ENCODE measurements at places on chromosomes 12 and 14.

DNA sequence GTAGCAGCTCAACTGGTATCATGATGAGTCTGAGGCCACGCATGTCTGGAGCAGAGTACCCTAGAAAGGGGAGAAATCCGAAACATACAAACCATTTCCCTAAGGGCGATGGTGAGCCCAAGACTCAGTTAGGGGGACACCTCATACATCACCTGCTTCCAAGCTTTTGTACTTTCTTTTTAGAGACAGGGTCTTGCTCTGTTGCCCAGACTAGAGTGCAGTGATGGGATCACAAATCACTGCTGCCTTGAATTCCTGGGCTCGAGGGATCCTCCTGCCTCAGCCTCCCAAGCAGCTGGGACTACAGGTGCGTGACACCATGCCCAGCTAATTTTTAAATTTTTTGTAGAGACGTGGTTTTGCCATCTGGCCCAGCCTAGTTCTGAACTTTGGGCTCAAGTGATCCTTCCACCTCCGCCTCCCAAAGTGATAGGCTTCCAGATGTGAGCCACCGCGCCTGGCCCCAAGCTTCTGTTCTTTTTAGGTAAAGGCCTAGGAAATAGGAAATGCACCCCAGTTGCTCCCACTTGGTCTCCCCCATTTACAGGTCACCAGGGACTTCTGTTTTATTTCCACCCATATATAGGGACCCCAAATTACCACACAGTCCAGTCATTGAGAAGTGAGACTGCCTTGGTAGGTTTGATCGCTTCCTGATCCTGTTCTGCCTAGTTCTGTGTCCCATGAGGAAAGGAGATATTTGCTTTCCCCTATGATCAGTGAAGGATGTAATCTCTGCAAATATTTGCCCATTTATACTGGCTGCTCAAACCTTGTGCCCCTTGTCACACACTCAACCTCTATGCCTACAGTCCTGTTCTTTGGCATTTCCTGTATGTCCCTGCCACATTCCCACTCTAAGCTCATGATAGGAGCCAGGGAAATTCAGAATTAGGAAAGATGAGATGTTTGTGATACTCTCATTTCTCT, at the start of gene APOF:
Gene APOF (minus strand): TSS at position 728 of the 930 bp plus-strand sequence. CDS start 112 bp downstream, at position 616.
- DNase-seq, result no peak

DNA sequence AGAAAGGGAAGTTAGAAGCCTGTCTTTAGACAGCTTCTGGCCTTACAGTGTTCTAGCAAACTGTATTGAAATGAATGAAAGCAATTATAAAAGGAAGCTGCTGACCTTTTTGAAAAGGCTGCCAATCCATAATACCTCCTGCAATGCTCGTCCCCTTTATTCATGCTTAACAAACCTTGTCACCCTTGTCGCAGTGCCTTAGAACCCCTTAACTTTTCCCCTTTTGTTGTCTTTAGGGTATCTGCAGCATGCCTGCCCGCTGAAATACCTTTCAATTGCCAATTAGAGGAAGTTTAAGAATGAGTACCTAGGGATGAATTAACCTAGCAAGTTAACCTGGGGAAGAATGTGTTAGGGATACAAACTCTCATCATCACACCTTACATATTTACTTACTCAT, 731.2 kb downstream of the RERGL start:
- no peak for DNase-seq

GRCh38 chr12:111767362-111768158, 827 bp downstream of the ALDH2 start:
- no peak for DNase-seq

- no peak for DNase-seq
These were observed 1153.0 kb upstream of the TMEM132C start for GRCh38 chr12:127113945-127114344.

GRCh38 chr14:98591161-98591560, 680.8 kb downstream of the BCL11B start:
- no peak for DNase-seq

GRCh38 chr12:6065863-6066199, 58.6 kb downstream of the VWF start:
- no peak for DNase-seq

GRCh38 chr12:50050410-50051098, 6.8 kb upstream of the ASIC1 start:
- DNase-seq, result no peak

GRCh38 chr12:54525383-54525782, 24.0 kb upstream of the PDE1B start:
- no peak for DNase-seq

- DNase-seq, result no peak
These were observed 32.8 kb downstream of the PDZRN4 start for GRCh38 chr12:41220931-41221330.

GRCh38 chr14:51616724-51617409, 34.8 kb upstream of the FRMD6 start:
- DNase-seq, result no peak

DNA sequence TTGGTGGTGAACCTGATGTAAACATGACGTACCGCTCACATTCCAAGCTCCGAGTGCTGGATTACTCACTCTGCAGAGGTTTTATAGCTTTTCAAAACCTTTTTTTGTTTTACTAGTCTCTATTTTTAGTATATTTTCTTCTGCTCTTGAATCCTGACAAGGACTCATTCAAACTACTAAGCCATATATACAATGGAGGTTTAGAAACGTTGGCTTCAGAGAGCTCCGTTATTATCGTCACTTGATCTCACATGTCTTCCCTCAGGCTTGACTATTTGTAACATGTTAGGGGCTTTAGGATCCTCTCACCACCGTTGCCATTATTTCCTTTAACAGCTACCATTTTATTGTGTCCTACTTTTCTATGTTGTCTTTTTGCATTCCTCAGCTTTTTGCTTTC, 1321.5 kb upstream of the FLRT2 start:
- DNase-seq, result no peak

GRCh38 chr12:64147011-64147631, 75.0 kb downstream of the KICS2 start:
- DNase-seq, result no peak

DNA sequence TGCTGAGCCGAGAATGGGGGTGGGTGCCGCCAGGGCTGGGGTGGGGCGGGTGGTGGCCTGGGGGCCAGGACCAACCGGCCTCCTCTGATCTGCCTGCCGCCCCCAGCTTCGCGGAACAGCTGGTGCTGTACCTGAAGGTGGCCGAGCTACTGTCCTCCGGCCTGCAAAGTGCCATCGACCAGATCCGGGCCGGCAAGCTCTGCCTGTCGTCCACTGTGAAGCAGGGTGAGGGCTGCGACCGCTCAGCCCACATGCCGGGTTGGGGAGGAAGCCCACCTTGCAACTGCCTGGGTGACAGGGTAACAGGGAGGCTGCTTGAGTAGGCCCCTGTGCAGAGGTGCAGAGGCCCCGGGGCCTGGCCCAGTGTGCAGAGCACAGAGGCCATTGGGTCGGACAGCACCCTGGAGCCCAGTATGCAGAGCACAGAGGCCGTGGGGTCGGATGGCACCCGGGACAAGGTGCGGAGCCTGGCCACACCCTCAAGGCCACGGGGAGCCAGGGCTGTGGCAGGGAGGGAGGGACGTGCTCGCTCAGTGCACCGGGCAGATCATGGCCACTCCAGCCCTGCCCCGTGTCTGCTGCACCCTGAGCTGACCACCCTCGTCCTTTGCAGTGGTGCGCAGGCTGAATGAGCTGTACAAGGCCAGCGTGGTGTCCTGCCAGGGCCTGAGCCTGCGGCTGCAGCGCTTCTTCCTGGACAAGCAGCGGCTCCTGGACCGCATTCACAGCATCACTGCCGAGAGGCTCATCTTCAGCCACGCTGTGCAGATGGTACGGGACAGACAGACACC, 9.5 kb upstream of the PUS1 start:
- DNase-seq, result no peak

DNA sequence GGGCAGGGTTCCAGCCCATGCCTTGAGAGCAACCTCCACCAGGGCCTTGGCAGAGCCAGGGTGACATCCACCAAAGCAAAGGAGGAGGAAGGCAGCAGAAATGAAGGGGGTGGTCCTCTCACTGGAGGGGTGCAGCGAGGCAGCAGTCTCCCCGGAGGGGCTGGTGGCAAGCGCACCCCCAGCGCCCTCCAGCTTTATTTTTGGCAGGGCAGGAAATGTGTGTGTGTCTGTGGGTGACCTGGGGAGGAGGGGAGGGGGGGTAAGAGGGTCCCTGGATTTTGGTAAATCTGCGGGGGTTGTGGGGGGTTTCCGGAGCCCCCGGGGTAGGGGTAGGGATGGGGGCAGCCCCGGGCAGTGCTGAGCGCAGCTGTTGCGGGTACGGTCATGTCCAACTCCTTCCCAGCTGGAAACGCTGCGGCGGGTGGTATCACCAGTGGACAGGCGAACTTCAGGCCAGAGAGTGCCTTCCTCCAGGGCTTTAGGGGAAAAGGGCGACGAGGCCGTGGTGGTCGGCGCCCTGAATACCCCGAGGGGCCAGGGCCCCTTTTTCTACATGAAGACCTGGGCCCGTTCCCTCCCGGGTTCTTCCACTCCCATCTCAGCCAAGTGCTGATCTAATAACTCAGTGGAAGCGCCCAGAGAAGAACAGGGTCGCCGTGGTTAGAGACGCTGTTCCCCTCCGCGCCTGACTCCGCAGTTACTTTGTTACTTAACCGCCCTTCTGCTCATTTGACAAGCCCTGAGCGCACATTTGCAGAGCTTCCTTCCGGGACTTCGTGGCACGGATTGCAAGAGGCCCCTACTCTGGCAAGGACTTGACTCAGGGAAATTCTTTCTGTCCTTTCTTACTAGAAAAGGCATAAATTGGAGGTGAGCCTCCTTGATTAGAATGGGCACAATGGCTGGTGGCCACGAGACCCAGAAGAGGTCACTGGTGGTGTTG, 55.2 kb downstream of the FOS start:
- DNase-seq, result peak; percentile 62

GRCh38 chr12:95784286-95784685, 6.3 kb downstream of the NTN4 start:
- DNase-seq, result no peak

DNA sequence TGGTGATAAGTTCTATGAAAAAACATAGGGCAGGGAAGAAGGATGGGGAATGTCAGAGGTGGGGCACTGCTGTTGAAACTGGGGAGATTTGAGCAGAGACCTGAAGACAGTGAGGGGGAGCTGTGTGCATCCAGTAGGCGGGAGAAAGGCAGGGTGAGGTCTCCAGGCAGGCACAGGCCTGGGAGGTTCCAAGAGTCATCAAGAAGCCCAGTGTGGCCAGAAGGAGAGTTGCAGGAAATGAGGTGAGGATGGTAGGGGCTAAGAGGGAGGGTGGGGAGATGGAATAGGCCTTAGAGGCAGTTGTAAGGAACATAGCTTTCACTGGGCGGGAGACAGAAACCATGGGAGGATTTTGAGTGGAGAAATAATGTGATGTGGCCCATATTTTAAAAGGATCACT, 341.8 kb downstream of the GLT1D1 start:
- no peak for DNase-seq

- no peak for DNase-seq
These were observed 341.3 kb downstream of the SLC16A7 start for GRCh38 chr12:59937148-59937547.

GRCh38 chr12:56115329-56115728, 1.1 kb upstream of the RPL41 start:
- no peak for DNase-seq

DNA sequence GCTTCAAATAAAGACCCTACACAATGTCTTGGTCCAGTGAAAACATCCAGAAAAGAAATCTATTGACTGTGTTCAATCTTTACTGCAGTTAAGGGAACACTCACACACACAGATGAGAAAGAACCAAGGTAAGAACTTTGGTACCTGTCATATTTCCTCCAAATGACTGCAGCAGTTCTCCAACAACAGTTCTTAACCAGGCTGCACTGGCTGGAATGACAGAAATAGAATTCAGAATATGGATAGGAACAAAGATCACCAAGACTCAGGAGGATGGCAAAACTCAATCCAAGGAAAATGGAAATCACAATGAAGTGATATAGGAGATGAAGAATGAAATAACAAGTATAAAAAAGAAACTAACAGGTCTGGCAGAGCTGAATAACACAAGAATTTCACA, 36.6 kb downstream of the ADAM20 start:
- no peak for DNase-seq

DNA sequence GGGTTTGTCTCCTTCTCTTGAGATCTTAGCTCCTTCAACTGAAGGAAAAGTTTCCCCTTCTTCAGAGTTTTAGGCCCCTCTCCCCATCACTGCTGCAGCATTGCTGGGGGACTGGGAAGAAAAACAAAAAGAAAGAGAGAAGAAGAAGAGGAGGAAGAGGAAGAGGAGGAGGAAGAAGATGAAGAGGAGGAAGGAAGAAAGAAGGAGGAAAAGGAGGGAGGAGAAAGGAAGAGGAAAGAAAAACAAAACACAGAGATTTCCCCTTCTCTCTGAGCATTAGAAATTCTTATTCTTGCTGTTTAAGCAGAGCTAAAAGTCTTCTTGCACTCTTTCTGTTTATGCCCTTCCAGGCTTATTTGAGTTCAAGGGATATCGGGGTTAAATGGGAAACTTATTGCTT, 219.8 kb upstream of the AMIGO2 start:
- DNase-seq, result no peak

- no peak for DNase-seq
These were observed 31.9 kb upstream of the LUM start for GRCh38 chr12:91143206-91143605.

- DNase-seq, result no peak
These were observed 7.8 kb downstream of the ACVRL1 start for GRCh38 chr12:51915003-51915625.

DNA sequence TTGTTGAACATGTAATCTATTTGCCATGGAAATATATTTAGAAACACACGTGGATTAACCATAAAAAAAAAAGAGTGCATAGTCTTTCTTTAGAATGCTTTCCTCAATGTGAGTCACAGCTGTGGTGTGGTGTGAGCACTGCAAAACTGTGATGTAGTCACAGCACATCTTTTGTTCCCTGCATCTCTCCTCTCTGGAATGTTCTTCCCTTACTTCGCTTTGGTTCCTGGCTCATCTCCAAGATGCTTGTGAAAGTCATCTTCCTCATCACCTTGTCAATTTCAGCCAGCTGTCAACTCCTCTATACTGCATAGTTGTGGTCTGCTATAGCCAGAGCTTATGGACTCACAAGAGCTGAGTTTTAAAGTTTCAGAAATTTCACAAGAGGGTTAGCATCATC, 60.2 kb downstream of the STAB2 start:
- no peak for DNase-seq

DNA sequence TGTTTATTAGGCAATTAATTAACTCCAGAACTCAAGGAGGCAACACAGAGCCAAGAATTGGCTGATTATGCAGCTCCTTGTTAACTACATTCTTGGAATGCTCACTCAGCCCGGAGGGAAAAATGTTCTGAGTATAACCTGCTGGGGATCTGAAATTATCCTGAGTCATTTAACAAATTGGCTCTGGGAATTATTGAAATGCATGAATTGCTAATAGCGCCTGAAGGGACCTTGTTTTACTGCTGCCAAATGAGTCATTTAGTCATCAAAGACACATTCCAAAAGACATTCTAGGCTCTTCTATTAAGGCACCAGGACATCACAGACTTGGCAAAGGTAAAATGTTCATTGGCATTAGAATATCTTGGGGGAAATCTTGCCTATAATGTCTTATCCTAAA, 13.0 kb downstream of the TMEM52B start:
- no peak for DNase-seq

Measured in CD4-positive, alpha-beta T cell treated with Interleukin-4 for 1 hour (primary cell).